ENCODE measurements at places on chromosomes 5 and 9.

DNA sequence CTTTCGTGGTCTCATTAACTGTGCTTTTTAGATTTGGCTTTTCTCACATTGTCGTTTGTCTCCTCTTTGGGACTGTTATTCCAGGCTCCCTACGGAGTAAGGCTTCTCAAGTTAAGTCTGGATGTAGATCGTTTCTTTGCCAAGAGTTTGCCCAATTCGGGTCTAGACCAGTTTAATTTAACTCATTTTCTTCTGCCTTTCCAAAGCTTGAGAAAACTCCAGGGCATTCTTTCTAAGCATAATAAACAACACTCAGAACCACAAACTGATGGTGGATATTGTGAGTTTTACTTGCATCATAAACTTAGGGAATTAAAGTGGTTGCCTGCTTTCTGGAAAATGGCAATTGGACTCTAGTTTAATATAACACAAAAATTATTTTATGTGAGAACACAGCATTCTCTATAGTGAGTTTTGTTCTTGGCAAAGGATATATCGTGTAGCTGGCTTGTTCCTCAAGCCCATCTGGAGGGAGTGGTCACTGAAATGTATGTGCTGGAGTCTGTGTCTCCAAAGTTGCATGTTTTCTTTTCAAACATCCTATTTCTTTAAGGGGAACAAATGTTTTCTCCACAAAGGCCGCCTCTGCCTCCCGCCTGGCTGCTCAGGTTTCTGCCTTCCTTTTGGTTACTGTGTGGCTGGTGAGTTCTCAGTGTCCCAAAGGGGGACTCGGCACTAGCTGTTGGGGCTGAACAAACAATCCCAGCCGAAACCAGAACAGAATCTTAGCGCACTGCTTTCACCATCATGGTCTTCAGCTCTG, 211.3 kb upstream of the FBN2 start:
- DNase-seq, result no peak

DNA sequence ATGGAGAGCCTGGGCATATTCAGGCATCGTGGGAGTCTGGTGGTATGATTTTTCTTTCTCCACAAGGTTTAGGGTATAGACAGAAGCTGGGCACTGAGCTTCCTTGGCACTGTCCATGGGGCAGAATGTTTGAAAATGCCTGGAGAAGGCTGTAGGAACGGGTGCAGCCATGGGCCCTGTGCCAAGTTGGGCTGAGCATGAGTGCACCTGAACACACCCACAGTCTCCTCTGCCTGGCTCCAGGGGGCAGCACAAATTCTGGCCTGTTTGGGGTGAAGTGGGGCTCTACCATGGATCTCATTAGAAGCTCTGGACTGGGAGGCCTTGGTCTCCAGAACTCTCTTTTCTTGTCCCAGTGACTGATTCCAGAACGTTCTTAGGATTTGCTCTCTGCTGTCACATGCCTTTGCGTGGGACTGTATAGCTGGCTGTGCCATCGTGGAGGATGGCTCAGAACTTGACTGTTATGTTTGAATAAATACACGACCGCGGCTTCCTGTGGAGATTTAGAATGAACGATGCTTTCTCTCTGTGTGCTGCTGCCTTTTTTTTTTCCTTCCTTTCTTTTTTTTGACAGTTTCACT, 229.8 kb downstream of the FANCC start:
- DNase-seq, result peak; percentile 61

DNA sequence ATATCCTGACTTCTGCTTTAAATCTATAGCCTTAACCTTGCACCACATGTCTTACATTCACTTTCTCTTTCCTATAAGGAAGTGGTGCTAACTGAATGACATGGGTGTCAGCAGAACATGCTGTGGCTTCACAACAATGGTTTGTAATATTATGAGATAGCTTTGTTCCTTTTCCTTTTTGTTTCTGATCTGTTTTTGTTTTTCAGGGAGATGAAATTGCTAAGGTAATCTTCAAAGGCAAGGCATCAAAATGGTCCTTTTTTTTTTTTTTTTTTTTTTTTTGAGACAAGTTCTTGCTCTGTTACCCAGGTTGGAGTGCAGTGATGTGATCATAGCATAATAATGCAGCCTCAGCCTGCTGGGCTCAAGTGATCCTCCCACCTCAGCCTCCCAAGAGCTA, 53.6 kb upstream of the RANBP6 start:
- DNase-seq, result no peak

- DNase-seq, result no peak
Observed at GRCh38 chr5:126248611-126249010, 174.6 kb upstream of the GRAMD2B start.

DNA sequence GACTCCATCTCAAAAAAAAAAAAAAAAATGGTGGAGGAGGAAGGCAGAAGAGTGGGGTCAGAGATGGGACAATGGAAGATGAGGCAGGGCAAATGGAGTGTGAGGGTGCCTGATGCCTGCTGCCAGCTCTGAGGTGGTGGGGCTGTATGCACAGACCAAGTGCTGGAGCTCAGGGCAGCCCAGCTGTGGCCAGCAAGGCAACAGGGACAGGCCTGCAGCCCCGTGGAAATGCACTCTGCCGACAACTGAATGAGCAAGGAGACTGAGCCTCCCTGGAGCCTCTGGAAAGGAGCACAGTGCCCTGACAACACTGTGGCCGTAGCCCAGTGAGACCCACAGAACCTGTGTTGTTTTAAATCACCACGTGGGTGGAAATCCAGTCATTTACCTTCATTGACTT, 22.9 kb upstream of the SMIM32 start:
- DNase-seq, result no peak
